ENCODE measurements at places on chromosomes 6 and 20.
A peak's percentile ranks its signal among the peaks of the same experiment; 100 is the strongest.

- DNase-seq: peak; percentile 18
These were observed 655.9 kb upstream of the MAN1A1 start for GRCh38 chr6:120005292-120005976.

DNA sequence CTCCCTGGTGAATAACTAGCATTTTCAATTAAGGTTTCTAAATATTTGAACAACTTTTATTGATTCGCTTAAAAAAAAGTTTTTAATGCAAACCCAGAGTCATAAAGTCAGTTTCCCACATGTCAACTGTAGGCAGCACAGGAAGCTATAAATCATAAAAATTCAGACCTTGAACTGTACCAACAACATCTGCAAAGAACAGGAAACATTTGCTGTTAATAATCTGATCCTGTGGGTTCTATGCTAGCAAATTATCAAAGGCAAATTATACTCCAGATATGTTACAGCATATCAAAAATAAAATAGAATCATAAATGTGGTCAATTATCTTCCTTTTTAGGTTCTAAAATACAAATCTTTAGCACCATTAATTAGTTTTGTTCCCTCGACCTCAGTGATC is 16.6 kb upstream of the MAP7 start:
- DNase-seq: no peak

DNA sequence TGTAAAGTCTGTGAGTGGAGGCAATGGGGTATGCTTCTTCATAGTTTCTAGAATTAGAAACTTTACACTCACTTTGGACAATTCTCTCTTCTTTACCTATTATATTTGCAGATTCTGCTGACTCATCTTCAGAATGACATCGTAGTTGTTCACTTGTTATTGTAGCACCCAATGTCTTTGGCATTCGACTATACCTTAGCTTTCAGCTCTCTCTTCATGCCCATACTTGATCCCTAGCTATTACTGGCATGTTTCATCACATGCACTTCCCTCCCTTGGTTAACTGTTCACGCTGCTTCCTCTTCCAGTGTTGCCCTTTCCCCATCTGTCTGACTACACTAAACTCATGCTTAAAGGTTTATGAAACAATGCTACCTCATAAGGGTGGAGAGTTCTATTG is 298.1 kb upstream of the TCF21 start:
- no peak for DNase-seq

DNA sequence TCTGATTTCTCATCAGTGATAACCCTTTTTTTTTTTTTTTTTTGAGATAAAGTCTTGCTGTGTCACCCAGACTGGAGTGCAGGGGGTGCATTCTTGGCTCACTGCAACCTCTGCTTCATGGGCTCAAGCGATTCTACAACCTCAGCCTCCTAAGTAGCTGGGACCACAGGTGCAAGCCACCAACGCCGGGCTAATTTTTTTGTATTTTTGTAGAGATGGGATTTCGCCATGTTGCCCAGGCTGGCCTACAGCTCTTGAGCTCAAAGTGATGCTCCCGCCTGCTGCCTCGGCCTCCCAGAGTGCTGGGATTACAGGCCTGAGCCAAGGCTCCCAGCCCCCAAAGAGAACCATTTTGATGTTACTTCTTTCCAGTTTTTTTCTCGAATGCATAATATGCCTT is 2.2 kb downstream of the FABP7 start:
- DNase-seq: no peak

- peak; percentile 96 for DNase-seq
These were observed 208.4 kb downstream of the PREX1 start for GRCh38 chr20:48619126-48620101.

DNA sequence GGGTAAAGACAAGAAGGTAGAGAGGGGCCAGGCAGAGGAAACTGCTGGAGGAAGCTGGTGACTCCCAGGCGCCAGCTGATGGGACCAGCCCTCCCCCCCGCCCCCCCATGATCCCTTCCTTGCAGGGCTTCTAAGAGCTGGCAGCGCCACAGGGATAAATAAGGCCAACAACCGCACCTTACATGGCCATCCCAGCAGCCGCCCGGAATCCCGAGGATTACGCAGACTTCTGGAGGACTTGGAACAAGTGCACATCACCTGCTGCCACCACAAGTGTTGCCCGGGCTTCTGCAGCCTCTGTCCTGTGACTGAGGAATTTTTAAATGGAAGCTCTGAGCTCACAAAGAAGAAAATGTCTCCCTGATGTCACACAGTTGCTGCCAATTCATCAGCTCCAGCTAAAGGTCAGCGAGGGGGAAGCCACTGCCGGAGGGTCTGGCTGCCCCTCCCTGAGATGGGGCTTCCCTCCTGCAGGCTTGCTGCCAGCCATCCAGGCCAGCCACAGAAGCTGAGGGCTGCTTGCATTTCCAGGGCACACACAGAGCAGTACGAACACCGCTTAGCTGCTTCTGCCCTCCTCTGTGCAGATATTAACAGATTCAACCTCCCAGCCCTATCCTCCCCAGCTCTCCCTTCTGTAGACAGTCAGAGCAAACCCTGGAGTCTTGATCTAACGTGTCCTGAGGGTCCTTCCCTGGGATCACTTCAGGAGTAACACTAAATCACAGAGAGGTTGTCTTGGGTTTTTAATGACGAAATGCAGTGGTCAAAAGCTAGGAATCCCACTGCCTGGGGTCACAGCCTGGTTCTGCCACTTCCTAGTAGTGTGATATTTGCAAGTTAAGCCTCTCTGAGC is 38.6 kb upstream of the PIM1 start:
- DNase-seq: peak; percentile 78

DNA sequence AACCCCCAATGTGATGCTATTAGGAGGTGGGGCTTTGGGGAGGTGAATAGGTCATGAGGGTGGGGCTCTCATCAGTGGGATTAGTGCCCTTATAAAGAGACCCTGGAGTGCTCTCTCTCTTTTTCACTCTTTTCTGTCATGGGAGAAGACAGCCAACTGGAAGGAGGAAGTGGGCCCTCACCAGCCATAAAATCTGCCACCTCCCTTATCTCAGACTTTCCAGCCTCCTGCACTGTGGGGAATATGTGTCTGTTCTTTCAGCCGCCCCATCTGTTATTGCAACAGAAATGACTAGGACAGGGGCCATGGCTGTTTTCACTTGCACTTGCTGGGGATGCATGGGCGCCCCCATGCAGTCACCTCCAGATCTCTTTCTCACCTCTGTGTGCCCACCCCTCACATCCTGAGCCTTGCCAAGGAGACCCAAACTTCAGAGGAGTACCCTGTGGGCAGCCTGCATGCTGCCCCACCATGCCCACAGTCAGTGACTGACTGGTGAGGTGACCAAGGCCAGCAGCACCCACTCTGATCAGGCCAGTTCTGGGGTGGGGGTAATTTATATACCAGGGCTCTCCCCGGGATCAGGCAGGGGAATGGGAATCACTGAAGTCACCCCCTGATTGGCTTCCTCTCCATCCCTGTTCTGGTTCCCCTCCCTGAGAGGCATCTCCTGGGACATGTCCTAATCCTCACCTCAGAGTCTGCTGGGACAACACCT is 118.4 kb downstream of the ANKRD60 start:
- no peak for DNase-seq

DNA sequence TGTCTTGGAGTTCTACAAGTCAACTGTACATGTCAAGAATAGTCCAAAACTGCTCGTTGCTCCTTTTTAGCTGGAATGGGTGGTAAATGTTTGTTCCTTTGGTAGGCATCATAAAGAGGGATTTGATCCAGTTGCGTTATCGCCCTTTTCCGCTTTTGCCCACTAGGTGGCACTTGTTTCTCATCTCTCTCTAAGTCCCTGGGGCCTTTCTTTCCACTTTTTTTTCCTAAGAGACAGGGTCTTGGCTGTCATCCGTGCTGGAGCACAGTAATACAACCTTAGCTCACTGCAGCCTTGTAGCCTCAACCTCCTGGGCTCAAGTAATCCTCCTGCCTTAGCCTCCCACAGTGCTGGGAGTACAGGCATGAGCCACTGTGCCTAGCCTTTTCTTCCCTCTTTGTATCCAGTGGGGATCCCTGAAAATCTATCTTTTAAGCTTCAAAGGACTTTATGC is 20.7 kb downstream of the GTPBP2 start:
- peak; percentile 71 for DNase-seq

DNA sequence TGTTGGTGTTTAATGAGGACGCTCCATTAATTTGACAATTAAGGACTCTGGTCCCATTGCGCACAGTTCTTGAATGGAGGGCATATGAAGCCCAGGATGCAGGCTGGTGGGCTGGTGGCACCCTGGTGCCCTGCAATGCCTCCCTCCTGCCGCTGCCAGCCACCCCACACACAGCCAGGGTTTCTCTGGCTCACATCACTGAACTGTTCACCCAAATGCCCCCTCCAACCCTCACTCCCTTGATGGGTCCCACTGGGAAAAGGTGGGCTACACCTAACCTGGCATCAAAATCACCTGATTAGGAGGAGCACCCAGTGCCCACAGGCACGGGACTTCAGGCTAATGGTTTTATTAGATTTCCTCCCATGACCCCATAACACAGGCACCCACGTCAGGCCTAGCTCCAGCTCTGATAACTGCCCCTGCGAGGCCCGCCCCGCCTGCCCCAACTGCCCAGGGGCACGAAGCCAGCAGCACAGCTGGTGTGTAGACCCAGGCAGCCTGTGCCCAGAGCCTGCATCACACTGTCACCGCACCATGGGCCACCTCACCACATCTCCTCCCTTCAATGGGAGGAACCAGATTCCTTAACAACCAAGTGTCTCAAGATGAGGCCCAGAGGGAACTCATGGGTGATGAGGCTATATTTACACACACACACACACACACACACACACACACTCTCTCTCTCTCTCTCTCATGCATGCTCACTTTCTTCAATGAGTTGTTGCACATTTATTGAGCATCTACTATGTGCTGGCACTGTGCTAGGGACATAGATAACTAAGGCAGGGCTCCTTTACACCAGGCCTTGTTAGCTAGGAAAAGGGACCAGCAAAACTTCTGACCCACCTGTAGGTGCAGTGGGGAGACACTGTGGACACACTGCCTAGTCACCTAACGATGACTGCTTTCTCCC is 107.3 kb downstream of the NOL4L start:
- DNase-seq: no peak

- no peak for DNase-seq
These were observed 122.2 kb downstream of the ZDHHC14 start for GRCh38 chr6:157503018-157503747.

GRCh38 chr6:56913285-56914074 is 41.4 kb upstream of the BEND6 start:
- peak; percentile 81 for DNase-seq

DNA sequence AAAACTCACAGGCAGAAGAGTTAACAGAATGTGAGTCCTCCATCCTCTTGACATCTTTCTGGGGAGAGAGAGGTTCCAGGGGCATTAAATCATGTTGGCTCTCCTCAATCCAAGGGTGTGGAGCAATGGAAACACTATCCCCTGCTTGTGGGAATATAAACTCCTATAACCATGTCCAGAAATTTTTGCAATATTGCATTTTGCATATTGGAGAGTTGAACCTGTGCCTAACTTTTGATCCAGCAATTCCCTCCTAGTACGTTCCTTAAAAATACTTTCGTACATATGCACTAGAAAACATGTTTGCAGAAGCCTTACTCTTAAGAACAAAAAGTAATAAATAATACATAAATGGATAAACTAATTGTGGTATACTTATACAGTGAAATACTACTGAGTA is 56.3 kb upstream of the FAM184A start:
- no peak for DNase-seq

DNA sequence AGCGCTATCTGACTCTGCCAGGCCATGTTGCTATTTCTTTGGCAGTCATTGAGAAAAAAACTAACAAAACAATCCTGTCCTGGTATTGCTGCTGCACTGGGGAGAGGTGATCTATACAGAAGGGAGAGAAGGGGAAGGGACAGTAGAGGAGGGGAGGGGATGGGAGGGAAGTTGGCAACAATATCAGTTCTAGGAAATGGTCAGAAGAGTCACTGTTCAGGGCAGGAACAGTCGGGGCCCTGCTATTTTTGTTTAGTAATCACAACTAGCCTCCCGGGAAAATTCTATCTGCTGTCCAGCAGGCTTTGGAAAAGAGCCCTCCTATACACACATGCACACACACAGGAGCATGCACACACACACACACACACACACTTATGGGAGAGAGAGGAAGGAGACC is 142.3 kb upstream of the CARMIL1 start:
- no peak for DNase-seq

- DNase-seq: peak; percentile 30
These were observed 48.2 kb downstream of the PLG start for GRCh38 chr6:160750276-160750689.

DNA sequence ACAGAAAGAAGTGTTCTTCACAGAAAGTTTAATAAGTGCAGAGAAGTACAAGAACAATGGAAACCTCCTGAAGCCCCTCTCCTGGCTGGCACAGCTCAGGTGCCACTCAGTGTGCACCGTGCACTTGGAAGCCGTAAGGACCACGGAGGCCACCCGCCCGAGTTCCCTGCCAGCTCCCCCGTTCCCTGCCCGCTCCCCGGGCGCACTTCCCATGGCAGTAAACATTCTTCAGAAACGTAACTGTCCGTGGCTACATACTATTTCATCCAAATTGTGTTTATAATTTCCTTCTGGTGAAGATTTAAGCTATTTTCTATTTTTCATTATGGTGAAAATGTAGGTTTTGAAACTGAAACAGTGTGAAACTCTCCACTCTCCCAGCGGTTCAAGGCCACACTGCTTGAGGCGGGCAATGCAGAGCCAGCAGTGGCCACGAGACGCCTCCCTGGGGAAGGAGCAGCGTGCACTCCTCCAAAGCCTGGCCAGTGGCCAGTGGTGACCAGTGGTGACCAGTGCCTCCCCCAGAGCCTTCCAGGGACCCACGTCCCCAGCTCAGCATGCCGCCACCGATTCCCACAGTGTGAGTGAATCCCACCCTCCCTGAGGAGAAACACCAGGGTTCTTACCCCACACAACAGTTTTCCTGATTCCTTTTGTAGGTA is 46.4 kb downstream of the TAF4 start:
- no peak for DNase-seq

DNA sequence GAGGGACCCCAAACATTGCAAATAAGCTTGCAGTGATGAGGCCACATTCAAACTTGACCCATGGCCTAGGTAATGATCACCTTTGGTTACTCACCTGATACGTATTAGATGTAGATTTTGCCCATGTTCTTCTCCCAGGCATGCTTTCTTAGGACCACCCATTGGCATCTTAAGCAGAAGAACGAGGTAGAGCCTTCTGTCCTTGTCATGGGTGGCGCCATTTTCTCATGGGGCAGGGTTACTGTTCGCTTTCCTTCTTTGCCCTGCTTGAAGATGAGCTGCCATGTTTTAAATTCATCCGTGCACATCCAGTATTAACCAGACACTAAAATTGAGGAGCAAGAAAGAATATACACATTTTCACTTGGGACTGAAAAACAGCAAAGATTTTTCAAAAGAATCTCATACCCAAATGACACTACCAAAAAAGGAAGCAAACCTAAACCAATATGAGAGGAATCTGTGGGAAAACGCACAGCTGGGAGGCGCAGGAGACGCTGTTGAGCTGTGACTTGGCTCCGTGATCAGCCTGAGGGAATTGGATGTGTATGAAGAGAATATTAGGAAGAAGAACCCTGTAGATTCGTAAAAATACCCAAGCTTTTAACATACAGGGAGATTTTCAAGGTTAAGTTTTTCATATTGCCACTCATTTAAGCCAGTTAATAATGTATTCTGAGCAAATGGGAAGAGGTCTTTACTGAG is 36.6 kb downstream of the GMPR start:
- no peak for DNase-seq

Data from NCI-H446 (cell line).